Thymus (tissue), 14 donors: ENCODE measurements at places on chromosomes 5 and 9.

- DNase-seq, result no peak
Measured at GRCh38 chr5:10921160-10921559, 160.1 kb upstream of the DAP start.

DNA sequence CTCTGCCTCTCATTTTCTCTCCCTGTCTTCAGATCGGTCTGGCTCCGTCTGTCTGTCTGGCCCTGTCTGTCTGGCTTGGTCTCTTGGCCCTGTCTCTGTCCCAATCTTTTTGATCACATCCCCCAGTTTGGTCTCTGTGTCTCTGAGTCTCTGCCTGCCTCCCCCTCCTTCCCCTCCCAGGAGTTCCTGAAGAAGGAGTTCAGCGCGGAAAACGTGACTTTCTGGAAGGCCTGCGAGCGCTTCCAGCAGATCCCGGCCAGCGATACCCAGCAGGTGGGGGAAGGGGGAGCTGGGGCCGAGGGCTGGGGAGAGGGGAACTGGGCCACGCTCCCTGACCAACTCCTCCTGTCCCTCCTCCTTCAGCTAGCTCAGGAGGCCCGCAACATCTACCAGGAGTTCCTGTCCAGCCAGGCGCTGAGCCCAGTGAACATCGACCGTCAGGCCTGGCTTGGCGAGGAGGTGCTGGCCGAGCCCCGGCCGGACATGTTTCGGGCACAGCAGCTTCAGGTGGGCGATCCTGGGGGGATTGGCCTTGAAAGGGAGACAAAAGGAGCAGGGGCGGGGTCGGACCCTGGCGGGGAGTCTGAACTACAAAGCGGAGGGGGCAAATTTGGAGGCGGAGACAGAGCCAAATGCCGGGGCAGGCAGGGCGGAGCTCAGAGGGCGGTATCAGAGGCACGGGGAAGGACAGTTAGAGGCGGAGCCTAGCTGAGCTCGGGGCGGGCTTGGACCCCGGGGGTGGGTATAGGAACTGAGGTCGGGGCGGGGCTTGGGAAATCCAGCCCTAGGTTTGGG is 9.0 kb downstream of the RGS14 start:
- no peak for DNase-seq

GRCh38 chr5:133129289-133129688 is 77.5 kb downstream of the HSPA4 start:
- no peak for DNase-seq

GRCh38 chr5:2373631-2374030 is 377.8 kb downstream of the IRX2 start:
- no peak for DNase-seq
